Inflammatory macrophage treated with lipopolysaccharide for 4 hours (primary cell): ENCODE measurements at places on chromosomes 3 and 15.
A peak's percentile ranks its signal among the peaks of the same experiment; 100 is the strongest.

- no peak for DNase-seq
Observed at GRCh38 chr15:43845421-43845820, 18.6 kb downstream of the WDR76 start.

DNA sequence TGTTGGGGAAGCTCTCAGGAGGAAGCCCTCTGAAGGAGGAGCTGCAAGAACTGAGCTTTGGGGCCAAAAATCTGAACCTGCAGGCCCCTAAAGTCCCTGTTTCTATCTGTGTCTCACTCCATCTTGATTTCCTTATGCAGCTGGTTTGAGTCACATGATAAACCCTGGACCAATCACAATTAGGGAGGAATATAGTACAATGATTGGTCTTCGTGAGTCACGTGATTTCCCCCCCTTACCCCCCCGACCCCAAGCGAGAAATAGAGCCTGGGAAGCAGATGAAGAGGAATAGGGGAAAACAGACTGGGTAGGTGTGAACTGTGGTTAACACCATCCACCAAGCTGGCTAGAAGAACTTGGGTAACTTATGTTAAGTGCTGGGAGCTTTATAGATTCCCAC lies 12.9 kb downstream of the CRABP1 start:
- no peak for DNase-seq

- no peak for DNase-seq
Observed at GRCh38 chr3:115281697-115282675, 134.9 kb upstream of the ZBTB20 start.

- no peak for DNase-seq
Observed at GRCh38 chr3:49652218-49652902, 21.8 kb upstream of the APEH start.

DNA sequence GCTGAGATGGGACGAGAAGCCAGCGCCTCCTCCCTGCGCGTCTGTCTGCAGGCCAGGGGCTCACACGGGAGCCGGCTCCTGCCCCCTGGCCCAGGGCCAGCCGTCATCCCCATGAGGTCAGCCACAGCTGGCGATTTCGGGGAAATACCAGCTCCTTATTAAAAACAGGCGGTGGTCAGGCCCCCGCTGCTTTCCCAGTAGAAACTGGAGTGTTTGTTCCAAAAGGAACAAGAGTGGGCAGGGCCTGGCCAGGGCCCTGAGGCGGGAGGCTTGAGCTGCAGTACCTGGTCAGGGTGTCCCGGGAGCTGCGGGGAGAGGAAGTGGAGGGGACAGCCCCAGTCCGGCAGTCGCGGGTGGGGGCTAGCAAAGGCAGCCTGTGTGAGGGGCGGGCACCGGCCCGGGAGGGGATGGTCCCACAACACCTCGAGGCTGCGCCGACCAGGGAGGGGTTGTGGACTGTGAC lies 17.8 kb downstream of the MYL3 start:
- DNase-seq, result peak; percentile 27

GRCh38 chr15:70270752-70271111 lies 173.0 kb upstream of the TLE3 start:
- no peak for DNase-seq

GRCh38 chr3:39428745-39429201 lies 22.3 kb downstream of the RPSA start:
- DNase-seq, result no peak

DNA sequence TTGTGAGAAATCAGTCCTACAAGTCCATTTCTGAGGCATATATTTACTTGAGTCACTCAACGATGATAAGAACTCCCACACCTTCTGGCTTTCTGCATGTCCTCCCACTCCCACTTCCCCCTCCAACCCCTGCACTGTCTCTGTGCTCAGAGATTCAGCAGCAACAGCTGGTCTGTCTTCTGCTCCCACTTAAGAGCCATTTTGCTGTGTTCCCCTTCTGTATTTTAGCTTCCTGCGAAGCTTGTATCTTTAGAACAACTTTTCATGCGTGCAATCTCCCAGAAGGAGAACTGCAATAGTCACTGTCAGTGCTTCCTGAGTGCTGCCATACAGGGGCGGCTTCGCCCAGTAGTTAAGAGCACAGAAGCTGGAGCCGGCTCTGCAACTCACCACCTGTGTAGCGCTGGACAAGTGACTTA lies 90.0 kb upstream of the SPATA12 start:
- peak; percentile 78 for DNase-seq

- peak; percentile 55 for DNase-seq
Observed at GRCh38 chr3:152522036-152522435, 253.3 kb downstream of the MBNL1 start.

DNA sequence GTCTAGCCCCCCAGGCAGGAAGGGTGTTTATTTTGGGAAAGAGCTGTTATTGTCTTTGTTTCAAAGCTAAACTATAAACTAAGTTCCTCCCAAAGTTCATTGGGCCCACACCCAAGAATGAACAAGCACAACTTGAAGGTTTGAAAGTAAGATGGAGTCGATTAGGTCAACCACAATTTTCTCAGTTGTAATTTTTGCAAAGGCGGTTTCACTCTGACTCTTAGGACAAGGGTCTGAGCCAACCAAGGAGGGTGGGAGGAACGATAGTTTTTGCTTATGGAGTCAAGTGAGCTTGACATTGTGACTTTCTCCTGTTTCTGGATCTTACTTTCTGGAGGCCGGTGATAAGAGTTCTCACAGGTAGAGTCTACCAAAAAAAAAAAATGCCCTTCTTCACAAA lies 5.8 kb upstream of the ZNF770 start:
- DNase-seq, result no peak

DNA sequence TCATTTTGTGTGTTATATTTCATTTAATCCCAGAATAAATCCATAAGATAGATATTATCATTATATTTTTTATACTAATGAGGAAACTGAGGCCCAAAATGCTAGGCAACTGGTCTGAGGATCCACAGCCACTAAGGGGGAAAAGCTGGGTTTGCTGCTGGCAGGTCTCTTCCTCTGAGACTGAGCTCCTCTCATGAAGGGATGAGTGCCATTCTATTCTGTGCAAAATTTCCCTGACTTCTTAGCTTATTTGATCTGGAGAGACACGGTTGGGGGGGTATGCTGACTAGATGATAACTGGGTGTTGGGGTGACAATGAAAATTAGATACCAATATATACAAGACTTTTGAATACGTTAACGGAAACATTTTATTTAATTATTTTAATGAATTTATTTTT lies 1.9 kb downstream of the GCSAM start:
- no peak for DNase-seq

- DNase-seq, result no peak
Observed at GRCh38 chr15:36415643-36416042, 163.8 kb upstream of the CDIN1 start.

DNA sequence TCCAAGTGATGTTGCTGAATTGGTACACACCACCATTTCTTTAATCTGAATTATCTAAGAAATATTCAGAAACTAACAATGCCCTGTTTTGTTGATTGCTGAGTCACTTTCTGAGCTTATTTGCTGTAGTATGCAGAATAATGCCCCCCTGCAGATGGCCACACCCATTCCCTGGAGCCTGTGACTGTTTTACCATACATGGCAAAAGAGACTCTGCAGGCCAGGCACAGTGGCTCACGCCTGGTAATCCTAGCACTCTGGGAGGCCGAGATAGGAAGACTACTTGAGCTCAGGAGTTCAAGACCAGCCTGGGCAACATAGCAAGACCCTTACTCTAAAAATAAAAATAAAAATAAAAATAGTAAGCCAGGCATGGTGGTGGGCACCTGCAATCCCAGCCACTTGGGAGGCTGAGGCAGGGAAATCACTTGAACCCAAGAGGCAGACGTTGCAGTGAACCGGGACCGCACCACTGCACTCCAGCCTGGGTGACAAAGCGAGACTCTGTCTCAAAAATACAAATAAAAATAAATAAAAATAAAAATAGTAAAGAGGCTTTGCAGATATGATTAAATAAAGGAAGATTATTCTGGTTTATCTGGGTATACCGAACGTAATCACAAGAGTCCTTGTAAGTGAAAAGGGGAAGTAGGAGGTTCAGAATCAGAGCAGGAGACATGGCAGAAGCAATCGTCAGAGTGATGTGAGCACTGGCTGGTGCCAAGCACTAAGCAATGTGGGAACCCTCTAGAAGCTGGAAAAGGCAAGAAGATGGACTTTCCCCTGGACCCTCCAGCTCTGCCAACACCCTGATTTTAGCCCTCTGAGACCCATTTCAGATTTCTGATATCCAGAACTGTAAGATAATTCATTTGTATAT lies 19.0 kb downstream of the PCYT1A start:
- DNase-seq, result peak; percentile 75

DNA sequence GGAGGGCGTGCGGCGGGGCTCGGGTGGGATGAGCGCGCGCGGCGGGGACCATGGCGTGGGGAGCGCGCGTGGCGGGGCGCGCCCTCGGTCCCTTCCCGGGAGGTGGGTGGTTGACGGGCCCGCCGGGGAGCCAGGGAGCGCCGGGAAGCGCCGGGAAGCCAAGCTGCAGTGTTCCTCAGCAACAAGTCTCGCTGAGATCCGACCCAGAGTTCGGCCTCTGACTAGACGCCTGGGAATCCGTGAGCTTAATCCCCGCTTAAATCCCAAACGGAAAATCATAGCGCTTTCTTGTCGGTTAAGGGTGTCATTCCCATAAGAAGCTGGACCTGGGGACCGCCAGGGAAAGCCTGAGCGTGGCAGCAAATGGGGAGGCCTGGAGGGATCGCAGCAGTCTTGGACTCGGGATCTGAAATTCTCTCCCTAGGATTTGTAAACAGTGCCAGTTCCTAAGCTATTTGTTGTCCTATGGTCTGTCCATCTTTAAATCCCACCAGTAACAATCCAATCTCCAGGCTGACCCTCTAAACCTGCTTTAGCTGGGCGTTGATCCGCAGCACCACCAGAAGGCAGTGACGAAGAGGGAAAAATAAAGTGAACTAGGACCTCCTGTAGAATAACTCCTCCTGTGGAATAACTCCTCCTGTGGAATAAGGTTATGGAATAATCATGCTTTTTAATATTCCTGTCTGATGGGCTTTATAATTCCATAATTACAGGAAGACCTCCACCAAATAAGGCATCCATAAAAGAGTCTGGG lies 570 bp upstream of the NEDD4 start:
- no peak for DNase-seq

GRCh38 chr3:2684046-2684445 lies 426.1 kb downstream of the IL5RA start:
- DNase-seq, result no peak

DNA sequence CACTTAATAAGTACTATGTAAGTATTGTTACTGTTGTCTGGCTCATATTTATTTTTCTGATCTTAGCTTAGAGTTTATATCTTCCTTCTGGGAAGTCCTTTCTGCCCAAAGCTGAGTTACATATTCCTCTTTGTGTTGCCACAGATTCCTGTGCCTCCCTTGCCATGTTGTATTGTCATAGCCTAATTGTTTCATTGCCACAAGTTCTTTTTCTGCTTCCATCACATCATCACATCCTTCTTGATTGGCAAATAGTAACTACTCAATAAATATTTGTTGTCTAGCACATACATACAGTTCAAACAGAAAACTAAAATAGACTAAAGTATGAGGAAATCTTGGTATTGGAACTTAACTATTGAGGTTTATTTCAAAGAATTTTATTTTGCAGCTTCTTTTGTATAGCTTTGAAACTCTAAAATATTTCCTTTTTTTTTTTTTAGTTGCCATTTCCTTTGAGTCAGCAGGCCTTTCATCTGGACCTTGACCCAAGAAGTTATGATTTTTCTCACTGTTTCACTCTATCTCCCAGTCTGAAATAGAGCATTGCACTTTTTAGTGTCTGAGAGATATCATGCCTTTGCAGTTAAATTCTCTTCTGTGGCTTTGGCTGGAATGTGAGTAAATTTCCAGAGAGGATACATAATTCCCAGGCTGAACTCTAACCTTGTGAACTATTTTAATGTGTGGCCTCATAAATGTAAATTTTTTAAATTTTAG lies 98.2 kb downstream of the ZNF609 start:
- DNase-seq, result peak; percentile 48

DNA sequence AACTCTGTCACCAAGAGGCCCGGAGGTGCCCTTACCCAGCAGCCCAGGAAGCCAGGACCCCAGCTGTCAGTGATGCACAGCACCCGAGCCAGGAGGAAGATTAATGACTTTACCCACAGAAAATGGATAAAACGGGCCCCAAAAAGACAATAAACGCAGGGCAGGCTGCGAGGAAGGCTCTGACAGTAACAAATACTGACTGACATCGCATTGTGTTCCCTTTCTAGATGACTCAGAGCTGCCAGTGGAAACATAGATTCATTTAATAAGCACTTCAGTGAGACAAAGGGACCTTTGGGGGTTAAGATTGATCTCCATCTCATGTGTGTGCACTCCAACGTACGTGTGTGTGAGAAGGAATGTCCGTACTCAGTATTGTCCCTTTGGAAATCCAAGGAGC lies 225.3 kb upstream of the PPP2R3A start:
- no peak for DNase-seq

DNA sequence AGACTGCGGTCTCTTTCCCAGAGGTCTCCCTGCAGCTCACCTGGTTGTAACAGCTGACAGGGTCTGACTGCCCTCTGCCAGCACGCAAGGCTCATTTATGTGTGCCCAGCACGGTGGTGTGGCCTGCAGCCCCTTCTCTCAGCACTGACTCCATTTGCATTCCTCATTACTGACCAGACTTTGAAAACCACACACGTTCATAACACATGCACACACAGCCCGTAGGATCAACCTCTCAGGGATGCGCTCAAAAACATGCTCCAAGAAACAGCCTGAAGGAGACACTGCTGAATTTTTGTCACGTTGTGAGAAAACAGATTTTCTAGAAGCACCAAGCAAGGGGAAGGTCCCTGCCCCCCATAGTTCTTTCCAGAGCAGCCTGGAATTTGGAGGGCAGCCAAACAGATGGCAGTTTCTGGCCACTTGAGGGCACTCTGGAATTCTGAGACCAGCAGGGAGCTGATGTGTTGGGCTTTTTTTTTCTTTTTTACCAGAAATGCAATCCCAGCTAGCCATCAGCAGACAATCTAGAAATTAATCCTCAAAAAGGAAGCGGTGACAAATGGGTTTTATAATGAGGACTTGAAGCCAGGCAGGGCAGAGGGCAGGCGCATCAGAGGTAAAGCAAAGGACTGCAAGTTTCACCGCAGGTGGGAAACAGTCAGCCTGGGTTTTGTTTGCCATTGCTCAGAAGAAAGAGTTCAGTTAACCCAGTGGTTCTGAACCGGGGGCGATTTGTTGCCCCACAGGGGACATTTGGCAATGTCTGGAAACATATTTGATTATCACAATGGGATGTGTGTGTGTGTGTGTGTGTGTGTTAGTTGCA lies 170.5 kb upstream of the PROK2 start:
- peak; percentile 68 for DNase-seq

DNA sequence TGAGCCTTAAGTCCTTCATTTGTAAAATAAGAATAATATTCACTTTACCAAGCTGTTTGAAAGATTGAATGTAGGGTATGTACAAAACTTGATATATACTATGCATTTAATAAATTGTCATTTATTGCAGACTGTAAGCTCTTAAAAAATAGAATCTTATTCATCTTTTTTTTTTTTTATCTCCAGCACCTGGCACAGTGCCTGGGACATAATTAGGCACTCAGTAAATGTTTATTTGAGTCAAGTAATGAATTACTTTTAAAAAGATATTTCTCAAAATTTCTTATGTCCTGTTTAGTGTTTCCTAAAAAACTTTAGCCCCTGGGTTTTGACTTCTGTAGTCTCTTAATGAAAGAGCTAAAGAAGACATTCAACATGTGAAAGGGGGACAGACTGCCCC lies 71.7 kb downstream of the TOP2B start:
- DNase-seq, result no peak

- DNase-seq, result no peak
Observed at GRCh38 chr3:81132995-81133394, 628.5 kb downstream of the GBE1 start.

GRCh38 chr3:118781232-118781631 lies 253.4 kb downstream of the IGSF11 start:
- no peak for DNase-seq

- no peak for DNase-seq
Observed at GRCh38 chr3:149604125-149604875, 53.5 kb downstream of the WWTR1 start.
